ENCODE measurements at places on chromosomes 2 and 18.

DNA sequence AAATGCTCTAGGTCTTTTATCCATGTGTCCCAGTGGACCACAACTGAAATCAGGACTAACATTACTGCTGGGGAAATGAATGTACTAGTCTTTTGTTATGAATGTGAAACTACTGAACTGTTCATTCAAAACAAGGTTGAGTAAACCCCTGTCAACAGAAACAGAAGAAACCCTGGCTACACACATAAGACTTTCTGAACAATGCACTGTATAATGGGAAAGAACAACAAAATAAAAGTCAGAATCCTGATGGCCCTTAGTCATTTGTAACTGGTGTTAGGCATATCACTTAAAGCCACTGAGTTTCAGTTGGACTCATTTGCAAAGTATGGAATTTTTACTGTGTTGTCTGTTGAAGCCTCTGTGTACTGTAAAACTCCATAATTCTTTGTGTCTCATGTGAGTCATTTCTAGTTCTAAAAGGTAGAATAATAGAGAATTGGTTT, 77.0 kb upstream of the UBXN4 start:
- no peak for DNase-seq

GRCh38 chr2:212882626-212883025, 268.8 kb downstream of the IKZF2 start:
- DNase-seq, result no peak

DNA sequence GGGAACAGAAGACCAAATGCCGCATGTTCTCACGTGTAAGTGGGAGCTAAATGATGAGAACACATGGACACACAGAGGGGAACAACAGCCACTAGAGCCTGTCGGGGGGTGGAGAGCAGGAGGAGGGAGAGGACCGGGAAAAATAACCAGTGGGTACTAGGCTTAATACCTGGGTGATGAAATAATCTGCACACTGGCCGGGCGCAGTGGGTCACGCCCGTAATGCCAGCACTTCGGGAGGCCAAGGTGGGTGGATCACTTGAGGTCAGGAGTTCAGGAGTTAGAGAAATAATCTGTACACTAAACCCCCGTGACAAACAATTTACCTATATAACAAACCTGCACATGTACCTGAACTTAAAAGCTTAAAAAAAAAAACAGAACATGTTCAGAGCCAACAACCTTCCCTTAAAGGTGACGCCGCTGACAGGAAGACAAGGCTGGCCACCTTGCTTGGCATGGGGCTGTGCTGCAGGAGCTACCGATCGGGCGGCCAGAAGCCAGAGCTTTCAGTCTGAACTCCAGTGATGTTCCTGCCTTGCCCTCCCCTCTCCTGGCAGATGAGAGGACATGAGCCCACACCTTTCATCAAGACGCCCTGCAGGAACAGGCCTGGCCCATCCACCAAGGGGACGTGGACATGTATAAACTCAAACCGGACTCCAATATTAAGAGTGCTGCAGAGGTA, 11.2 kb downstream of the SLC66A2 start:
- no peak for DNase-seq

- peak; percentile 85 for DNase-seq
Observed at GRCh38 chr2:191376981-191377629, 131.9 kb downstream of the MYO1B start.

- DNase-seq, result no peak
Observed at GRCh38 chr2:136310005-136310495, 192.1 kb upstream of the CXCR4 start.

GRCh38 chr2:152890736-152891135, 172.3 kb downstream of the ARL6IP6 start:
- DNase-seq, result no peak

- DNase-seq, result no peak
Observed at GRCh38 chr2:54969940-54970338, 80.3 kb downstream of the RTN4 start.

All from mesendoderm (in vitro differentiated cells).